Osteoblast (primary cell): ENCODE measurements at places on chromosomes 3 and 15. TPM values are rescaled to one million over a fixed set of nuclear protein-coding genes. Genes with fewer than 3 reads are reported as not detected.

CYP8B1 gene
- not detected in 2 replicates for total RNA-seq

PDE12 gene
- 17.1 and 19.9 TPM in 2 replicates for total RNA-seq

GRM2 gene
- total RNA-seq: under 0.01 TPM in 1 of 2 replicates, not detected in the other

C3orf62 gene
- total RNA-seq: 1.8 and 3.6 TPM in 2 replicates

KLF13 gene
- 53.3 and 58.6 TPM in 2 replicates for total RNA-seq

NANOGP8 gene
- total RNA-seq: under 0.01 and 1.2 TPM in 2 replicates

SOX14 gene
- not detected in 2 replicates for total RNA-seq

PLSCR2 gene
- total RNA-seq: not detected in 2 replicates

VGLL3 gene
- total RNA-seq: 198 and 242 TPM in 2 replicates

DGKG gene
- 2.5 and 2.9 TPM in 2 replicates for total RNA-seq

TUSC7 gene
- total RNA-seq: not detected in 2 replicates

MYD88 gene
- 8.7 and 10.3 TPM in 2 replicates for total RNA-seq

PPCDC gene
- total RNA-seq: 5.6 and 6.5 TPM in 2 replicates

TMC3 gene
- total RNA-seq: not detected in 2 replicates

MYL3 gene
- not detected in 2 replicates for total RNA-seq

DNA sequence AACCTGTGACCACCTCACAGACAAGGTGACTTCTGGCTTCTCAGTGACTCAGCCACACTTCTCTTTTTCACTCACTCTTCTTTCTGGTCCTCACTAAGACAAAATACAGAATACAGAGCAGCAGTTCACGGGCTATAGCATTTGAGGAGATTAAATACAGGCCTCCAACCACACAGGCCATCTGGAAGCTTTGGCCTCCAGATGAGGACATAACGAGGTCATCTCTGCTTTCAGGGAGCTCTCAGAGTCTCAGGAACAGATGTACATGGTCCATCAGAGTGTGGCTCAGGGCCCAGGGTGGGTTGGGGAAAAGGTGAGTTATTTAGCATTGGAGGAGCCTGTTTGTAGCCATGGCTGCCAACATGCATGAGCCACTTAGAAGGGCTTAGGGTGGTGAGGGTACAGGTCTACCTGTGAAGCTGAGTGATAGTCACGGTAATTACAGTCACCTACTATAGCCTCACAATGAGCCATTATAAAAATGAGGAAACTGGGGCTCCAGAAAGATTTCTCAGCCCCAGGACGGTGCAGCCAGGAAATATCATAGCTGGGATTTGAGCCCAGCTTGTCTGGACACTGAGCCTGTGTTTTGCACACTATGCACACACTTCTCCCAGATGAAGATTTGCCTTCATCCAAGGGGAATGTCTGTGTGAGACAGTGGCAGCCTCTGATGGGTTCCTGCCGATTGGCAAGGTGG, 159.8 kb upstream of the CTDSPL start:
- no peak for DNase-seq

- no peak for DNase-seq
Observed at GRCh38 chr3:130916507-130917167, 22.8 kb downstream of the ATP2C1 start.

- DNase-seq: peak; percentile 62
Observed at GRCh38 chr3:46669191-46669999, 24.1 kb downstream of the ALS2CL start.

DNA sequence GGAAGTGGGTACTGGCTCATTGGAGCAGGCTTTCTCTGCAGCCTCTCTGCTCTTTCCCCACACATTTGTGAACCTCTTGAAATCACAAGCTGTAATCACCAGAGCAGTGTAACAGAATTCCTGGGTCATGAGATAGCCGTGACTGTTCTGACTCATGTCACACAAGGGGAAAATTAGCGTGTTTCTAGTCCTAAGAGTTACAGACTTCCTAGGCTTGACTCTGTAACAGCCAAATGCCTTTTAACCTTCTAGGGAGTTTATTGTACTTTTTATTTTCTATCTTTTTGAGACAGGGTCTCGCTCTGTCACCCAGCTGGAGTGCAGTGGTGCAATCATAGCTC, 54.7 kb upstream of the TRAK1 start:
- peak; percentile 86 for DNase-seq

DNA sequence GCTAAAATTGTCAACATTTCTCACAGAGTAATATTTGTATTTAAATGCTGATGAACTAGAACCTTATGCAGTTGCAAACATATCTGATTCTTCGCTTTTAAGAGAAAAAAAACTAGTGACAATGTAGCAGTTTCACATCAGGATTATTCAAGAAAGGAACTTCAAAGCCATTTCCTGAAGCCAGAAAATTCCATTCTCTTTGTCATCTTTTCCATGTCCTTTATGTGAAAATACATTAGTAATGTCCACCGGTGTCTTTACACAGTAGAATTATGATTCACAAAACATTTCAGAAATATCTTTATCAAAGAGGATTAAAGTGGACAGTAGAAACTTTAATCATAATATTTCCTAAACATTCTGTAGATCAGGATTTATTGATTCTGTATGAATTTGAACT, 12.7 kb upstream of the LXN start:
- DNase-seq: no peak

DNA sequence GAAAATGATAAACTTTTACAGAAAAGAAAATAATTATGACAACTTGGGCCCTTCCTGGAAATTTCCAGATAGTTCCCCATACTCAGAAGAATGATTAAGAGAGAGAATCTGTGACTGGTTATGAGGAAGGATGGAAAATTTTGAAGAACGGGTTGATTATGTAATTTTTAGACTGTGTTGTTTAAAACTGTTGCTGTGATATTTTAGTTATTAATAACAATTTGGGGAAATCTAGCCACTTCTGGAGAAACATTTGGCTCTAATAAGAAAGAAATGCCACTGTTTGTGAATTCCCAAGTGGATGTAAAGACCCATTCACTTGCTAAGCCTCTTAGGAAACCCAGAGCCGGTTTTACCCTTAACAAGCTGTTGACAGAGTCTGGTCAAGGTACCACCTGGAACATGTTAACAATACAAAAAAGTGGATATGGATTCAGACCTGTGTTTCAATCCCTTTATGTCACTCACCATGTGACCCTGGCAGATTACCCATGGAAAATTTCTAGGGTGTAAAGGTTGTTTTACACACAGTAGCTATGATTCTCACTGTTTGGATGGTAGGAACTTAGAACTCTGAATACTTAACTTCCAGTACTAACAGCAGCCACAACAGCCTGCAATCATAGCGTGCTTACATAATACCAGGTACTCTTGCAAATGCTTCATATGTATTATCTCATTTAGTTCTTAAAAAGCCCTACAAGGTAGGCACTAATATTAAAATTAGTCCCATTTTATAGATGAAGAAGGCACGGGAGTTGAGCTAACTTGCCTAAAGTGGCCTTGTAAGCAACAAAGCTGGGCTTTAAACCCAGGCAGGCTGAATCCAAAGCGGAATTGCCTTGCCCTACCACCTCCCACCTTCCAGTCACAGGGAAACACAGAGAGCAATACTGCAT, 32.0 kb downstream of the ZBTB38 start:
- DNase-seq: peak; percentile 71

GRCh38 chr3:111807826-111808225, 51.2 kb upstream of the PHLDB2 start:
- DNase-seq: no peak

DNA sequence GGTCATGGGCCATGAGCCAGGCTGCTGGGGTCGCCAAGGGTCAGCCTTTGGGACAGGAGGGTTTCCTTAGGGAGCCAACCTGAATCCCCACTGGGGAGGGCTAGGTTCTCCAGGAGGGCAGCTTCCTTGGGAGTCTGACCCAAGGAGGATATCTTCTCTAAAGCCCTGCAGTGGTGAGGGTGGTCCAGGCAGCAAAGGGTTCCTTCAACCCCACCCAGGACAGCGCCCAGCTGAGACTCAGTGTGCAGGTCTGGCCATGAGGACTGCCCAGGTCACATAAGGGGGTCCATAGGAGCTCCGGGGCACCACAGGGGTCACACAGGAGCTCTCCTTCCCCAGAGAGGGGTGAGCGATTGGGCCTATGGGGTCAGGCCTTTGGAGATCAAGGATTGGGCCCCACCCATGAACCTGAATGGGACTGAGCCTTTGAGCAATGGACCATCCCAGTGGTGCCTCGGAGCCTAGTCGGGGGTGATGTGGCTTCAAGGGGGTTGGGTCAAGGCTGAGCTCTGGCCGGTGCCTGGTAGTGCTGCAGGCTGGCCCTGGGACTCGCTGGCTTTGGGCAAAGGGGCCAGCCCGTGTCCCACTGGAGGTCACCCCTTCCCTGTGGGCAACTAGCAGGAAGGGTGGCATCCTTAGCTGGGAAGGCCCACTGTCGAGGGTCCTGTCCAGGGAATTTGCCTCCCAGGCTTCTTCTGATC, 216.5 kb downstream of the SNRPN start:
- no peak for DNase-seq

- DNase-seq: no peak
Observed at GRCh38 chr3:11547498-11547897, 96.2 kb downstream of the VGLL4 start.

DNA sequence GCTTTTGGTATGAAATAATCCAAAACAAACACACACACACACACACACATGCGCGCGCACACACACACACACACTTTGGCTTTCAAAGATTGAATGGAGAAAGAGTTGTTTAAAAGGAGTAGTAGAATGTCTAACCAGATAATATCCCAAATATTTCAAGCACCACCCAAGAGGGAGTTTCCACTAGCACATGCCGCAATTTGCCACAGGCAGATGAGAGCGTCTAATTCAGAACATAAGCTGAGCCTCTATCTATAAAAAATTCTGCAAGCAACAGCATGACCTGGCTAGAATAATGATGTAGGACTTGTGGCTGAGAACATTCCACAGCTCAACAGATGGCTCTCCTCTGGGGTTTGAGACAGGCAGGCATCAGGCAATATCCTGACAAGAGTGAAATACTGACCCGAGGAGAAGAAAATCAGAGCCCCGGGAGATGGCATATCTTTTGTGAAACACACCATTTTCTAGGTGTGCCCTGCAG, 302.5 kb upstream of the GADL1 start:
- no peak for DNase-seq

- DNase-seq: no peak
Observed at GRCh38 chr3:130537673-130538304, 20.8 kb downstream of the COL6A6 start.

DNA sequence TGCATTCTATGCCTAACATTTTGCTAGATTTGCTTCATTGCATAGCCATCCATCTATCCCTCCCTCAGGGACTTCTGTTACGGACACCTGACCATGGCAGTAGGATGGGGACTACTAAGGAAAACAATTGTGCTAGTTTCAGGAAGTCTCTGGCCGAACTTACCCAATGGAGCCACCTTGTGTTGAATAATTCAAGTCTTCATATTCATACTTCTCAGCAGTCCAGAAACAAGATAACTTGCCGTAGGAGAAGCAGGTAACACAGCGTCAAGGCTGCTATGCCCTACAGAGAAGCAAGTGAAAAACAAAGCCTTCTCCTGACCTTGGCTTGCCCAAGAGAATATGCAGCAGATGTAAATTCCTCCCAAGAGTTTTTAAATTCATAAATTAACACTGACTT, 685.3 kb downstream of the GRM7 start:
- peak; percentile 18 for DNase-seq

DNA sequence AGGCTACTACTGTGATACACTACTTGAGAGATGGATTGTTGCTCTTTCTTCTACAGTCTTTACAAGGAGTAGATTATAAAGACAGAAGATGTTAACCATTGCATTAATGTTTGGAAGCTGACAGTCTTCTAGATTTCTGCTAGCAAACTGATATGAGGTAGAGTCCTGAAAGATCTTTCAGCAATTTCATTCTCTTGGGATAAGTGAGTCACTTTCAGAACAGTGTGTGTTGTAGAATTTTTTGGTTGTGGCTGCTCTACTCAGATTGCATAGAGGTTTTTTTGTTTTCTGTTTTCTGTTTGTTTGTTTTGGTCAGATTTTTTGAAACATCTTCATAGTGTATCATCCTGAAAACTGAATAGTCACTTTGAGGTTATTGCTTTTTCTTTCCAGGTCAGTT, 17.1 kb downstream of the TNFSF10 start:
- no peak for DNase-seq

- DNase-seq: no peak
Observed at GRCh38 chr3:139227827-139228226, 116.0 kb upstream of the MRPS22 start.

GRCh38 chr3:127349501-127350171, 61.8 kb upstream of the PRR20G start:
- no peak for DNase-seq

DNA sequence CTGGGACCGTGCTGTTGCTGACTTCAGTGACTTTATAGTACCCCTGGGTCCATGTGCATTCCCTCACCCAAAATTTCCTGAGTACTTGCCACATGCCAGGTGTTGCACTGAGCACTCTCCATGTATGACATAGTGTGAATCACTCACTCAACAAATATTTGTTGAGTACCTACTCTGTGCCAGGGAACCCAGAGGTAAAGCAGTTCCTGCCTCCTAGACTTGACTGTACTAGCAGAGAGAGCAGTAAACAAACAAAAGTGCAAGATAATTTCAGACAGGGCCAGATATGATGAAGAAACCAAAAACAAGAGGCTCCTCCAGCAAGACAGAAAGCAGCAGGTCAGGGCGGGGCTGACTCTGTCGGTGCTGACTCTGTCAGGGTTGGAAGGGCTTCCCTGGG, 12.2 kb downstream of the TGM4 start:
- DNase-seq: no peak

GRCh38 chr3:178669022-178669601, 132.9 kb downstream of the KCNMB2 start:
- no peak for DNase-seq

GRCh38 chr3:69474186-69474585, 88.3 kb upstream of the FRMD4B start:
- DNase-seq: no peak

DNA sequence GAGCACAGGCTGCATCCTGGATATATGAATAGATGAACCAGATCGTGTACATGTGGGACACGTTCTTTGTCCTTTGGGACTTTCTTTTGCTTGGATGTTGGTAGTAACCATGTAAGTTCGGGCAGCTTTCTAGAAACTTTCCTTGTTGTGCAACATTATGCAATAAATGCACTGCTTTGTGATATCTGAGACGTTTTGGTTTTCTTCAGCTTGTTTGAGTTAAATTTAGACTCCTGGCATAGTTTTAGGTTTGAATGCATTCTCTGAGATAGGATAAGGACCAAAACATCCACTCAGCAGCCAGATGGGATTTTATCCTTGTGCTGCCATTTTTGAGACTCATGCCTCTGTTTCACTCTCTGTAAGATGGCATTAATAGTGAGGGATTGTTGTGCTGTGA, 158.9 kb downstream of the IGF1R start:
- no peak for DNase-seq
